Right hindlimb (tissue), 1 donor: ENCODE measurements at places on chromosomes 3 and 15.

GRCh38 chr3:169663951-169664820, 674 bp upstream of the MECOM start:
- DNase-seq = peak; percentile 21

GRCh38 chr15:39745415-39745814, 37.2 kb downstream of the FSIP1 start:
- no peak for DNase-seq

DNA sequence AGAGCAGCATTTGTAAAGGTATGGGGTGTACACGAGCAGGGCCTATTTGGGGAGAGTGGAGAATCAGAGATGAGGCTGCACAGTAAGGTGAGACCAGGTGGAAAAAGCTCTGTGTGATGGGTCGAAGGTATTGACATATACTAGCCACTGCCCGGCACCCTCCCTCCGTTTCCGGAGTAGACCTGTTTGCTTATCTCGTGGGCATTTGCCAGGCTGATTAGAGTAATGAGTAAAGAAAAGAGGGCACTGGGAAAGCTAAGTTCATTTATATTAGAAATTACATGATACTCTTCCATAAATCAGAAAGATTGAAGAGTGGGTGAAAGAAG, 46.2 kb upstream of the ATG7 start:
- no peak for DNase-seq

- DNase-seq = no peak
Observed at GRCh38 chr3:75781079-75781745, 4.1 kb downstream of the ZNF717 start.

DNA sequence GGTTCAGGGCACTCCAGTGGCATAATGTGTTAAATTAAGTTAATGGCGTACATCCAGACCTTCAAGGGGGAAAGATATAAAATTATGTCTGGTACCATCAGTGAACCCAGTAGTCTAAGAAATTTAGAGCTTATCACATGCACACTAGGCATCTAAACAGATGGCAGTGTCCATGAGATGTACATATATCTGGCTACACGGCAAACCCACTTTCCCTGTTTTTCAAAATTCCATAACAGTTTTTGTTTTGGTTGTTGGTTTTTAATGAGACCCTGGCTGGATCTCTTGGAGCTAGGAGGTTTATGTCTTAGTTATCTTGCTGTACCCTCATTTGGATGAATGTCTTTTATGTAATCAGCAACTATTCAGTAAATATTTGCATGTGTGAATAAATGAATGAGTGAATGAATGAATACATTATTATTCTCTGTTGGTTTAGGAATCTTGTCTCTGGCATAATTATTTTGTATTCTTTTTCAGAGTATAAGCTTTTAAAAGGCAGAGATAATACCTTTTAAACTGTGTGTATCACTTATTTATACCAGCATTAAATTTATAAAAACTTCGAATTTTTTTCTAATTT, 3.1 kb upstream of the UTS2B start:
- no peak for DNase-seq

GRCh38 chr3:143628971-143629370, 219.3 kb downstream of the SLC9A9 start:
- no peak for DNase-seq

GRCh38 chr3:57091521-57092273, 31.2 kb downstream of the SPATA12 start:
- DNase-seq = no peak

GRCh38 chr15:77980098-77980497, 97.4 kb downstream of the TBC1D2B start:
- no peak for DNase-seq

- DNase-seq = no peak
Observed at GRCh38 chr3:67783281-67784250, 129.2 kb upstream of the SUCLG2 start.

GRCh38 chr3:121794264-121794983, 40.4 kb downstream of the IQCB1 start:
- DNase-seq = no peak

- DNase-seq = no peak
Observed at GRCh38 chr15:75606711-75607699, 18.5 kb downstream of the SNUPN start.

- no peak for DNase-seq
Observed at GRCh38 chr15:70604666-70605315, 158.6 kb downstream of the UACA start.

DNA sequence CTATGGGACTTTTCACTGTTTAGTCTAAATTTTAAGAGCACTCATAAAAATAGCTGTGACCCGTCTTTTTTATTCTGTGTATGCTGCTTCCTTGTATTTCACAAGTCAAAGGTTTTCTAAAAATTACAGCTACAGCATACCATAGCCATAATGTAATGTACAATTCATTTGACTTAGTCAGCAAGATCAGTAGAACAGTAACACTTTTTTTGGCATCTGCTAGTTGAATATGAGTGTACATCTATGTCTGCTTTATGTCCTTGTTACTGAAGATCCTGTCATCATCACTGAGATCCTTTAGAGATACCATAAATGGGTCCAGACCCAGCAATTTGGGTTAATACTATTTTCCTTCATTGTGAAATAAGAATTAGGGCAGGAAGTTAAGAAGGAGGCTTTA, 42.2 kb downstream of the CMSS1 start:
- no peak for DNase-seq
